T-helper 2 cell treated with Interferon-gamma antibody and Interleukin-4, amounts not matched to agents 5 μg/mL and 100 μg/mL, for 36 hours (primary cell): ENCODE measurements at places on chromosomes 5 and 9.

GRCh38 chr9:68705531-68706362 is 707 bp downstream of the PIP5K1B start:
- DNase-seq: no peak

GRCh38 chr5:16364910-16365309 is 100.7 kb downstream of the ZNF622 start:
- DNase-seq: no peak

DNA sequence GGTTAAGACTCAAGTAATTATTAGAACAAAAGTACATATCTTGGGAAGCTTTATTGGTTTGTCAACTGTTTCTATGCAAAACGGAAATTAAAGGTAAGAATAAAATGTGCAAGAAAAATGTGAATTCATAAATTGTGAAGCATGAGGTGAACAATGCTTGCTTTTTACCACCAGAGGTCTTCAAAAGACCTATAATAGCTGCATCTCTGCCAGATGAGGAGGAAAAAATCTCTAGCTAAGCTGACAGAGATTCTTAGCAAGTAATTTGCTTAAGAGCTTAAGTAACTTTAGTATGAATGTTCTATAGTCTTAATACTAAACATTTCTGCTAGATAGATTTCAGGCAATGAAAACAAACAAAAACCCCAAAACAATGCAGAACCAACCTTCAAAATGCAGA is 54.1 kb downstream of the MRPS30 start:
- DNase-seq: no peak

DNA sequence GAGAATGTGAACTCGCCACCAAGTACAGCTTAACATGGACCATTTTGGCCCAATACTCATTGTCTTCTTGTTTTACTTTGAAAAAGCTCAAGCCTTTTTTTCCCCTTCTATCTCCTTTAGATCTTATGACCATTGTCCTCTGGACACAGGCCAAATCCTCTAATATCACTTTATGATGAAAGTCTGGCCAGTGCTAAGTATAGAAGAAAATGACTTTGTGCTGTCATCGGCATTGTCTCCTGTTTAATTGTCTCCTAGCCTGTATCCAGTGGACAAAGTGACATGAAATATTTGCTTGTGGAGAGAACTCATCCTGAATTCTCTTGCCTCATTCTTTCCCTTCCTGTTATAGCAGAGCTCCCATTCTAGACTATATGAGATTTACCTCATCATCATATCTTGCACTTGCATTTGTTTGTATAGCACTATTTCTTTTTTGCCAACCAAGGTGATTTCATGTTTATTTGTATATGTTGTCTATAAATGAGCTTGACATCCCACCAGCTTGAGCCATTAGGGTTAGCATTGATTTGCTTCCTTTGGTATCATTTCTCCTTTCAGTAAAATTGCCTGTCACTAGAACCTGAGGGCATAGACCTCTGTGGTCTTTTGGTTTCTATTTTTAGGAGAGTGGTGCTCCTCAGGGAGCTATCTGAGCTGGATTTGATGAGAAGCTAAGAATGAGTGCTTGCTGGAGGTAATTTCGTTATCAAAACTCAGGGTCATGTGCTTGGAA is 18.8 kb upstream of the TNFAIP8 start:
- DNase-seq: no peak

GRCh38 chr9:30197954-30198353 is 2186.5 kb upstream of the ACO1 start:
- no peak for DNase-seq

DNA sequence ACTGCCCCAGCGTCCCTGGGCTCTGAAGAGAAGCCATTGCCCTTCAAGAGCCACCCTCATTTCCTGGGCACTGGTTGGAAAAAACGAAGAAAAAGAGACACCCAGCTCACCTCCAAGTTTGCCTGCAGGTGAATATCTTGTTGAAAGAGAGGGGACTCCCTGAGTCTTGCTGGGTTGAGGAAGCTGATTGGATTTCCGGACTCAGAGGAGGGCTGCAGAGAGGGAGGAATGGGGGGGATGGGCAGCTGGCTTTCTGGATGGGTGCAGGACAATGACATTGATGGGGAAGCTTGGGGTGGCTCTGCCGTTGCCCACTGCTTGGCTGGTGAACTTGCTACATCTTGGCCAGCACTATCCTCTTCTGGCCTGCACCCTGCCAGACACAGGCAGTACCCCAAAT is 31.0 kb upstream of the IER5L start:
- no peak for DNase-seq

- no peak for DNase-seq
These were observed 101.7 kb upstream of the FCN2 start for GRCh38 chr9:134778841-134779411.

GRCh38 chr5:25459082-25459481 is 814.3 kb upstream of the CDH10 start:
- DNase-seq: no peak

DNA sequence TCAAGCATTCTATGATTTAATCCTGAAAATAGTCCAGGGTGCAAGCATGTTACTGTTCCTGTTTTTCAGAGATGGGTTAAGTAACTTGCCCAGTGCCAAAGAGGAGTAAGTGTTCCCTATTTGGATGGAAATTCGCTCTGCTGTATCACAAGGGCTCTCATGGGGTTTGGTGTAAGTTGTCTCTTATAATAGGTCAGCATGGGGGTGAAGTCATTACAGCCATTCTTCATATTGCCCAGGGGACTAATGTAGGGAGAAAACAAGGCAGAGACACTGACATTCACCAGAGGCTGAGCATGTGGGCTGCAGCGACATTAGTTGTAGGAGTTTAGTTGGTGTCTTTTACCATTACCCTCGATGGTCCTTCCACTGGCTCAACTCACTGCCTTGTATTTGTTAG is 142.1 kb upstream of the GLRA1 start:
- no peak for DNase-seq

- DNase-seq: no peak
These were observed 36.8 kb upstream of the ZNF354A start for GRCh38 chr5:178766936-178767912.

GRCh38 chr9:123434619-123435240 is 78.7 kb downstream of the CRB2 start:
- no peak for DNase-seq

DNA sequence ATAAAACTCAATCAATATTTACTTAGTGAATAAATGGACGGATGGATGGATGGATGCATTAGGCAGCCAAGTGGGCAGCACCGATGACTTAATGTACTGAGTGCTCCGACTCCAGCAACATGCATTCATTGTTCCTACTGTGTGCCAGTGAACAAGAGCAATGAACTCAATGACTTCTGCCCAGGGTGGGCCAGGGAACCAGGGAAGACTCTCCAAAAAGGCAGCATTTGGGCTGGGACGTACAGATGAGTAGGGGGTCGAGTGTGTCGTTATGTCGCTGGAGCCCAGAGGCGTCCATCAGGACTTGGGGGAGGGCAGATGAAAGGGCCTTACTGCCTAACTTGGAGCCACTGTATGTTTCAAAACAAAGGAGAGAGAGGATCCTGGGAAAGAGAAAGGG is 126.4 kb downstream of the KCNIP1 start:
- no peak for DNase-seq

DNA sequence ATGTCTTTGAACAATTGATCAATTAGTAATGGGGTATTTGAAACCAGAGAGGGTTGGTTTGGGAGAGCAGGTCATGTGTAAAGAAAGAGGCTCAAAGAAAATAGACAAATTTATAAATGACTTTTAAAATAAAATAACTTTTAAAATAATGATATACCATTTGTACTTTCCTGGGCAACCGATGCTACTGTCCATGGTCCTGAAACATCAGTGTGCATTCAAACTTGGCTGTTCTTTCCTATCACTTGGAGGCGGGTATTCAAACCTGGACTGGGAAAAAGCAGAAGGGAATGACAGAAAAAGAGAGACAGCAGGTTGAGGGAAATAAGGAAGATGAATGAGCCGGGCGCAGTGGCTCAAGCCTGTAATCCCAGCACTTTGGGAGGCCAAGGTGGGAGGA is 1446.4 kb upstream of the WWC1 start:
- no peak for DNase-seq

DNA sequence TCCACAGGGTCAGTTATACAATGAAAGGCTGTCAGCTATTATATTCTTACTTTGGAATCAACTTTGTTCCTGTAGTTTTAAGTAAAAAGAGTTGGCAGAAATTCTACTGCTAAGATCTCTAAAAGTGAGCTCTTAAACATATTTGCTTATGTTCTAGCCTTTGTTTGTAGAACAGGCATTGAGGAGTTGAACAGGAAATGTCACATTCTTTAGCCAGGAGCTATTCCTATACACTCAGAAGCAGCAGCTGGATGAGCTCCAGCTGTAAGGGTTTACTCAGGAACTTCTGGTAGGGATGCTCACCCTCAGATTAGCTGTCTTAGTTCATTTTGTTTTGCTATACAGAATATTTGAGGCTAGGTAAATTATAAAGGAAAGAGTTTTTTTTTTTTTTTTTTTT is 22.4 kb upstream of the SPINK14 start:
- DNase-seq: no peak
